ENCODE measurements at places on chromosomes 12 and 14. TPM values are rescaled to one million over a fixed set of nuclear protein-coding genes. Genes with fewer than 3 reads are reported as not detected.

HOXC12 gene
- total RNA-seq: not detected

DDX55 gene
- total RNA-seq: 35.0 TPM

MMP19 gene
- total RNA-seq: 1.6 TPM

EP400 gene
- total RNA-seq: 76.7 TPM

CMA1 gene
- total RNA-seq: not detected

DMAC2L gene
- 17.7 TPM for total RNA-seq

PTPRQ gene
- total RNA-seq: not detected

KRT8 gene
- 429 TPM for total RNA-seq

HELB gene
- total RNA-seq: 10.2 TPM

SIX6 gene
- 0.07 TPM for total RNA-seq

BCL2L14 gene
- 0.87 TPM for total RNA-seq

AICDA gene
- total RNA-seq: not detected

GPR84 gene
- not detected for total RNA-seq

RNASE3 gene
- not detected for total RNA-seq

KRT75 gene
- total RNA-seq: not detected

EML5 gene
- total RNA-seq: 1.2 TPM

KERA gene
- not detected for total RNA-seq

CDCA3 gene
- 49.1 TPM for total RNA-seq

SRGAP1 gene
- 8.1 TPM for total RNA-seq

LAG3 gene
- 2.6 TPM for total RNA-seq

ACOT6 gene
- total RNA-seq: 0.13 TPM

PPP1R1A gene
- 13.1 TPM for total RNA-seq

FLRT2 gene
- total RNA-seq: 9.4 TPM

TRPV4 gene
- 2.9 TPM for total RNA-seq

FGF23 gene
- total RNA-seq: 0.24 TPM

TMTC3 gene
- total RNA-seq: 36.9 TPM

SERPINA9 gene
- not detected for total RNA-seq

PRPH gene
- 1.7 TPM for total RNA-seq

KRT74 gene
- not detected for total RNA-seq

STAT2 gene
- total RNA-seq: 54.5 TPM

AJUBA gene
- total RNA-seq: 35.8 TPM

RFLNA gene
- total RNA-seq: 11.3 TPM

CCDC196 gene
- not detected for total RNA-seq

RERGL gene
- not detected for total RNA-seq

PDZRN4 gene
- total RNA-seq: not detected

DPF3 gene
- total RNA-seq: 0.31 TPM

HOXC4 gene
- total RNA-seq: 0.14 TPM

CMKLR1 gene
- 1.4 TPM for total RNA-seq

IRAK3 gene
- total RNA-seq: 0.89 TPM

GNG2 gene
- total RNA-seq: 10.4 TPM
